Activated naive CD4-positive, alpha-beta T cell treated with anti-CD3 and anti-CD28 coated beads, Interleukin-2, amount 10 ng/mL, durations not matched to agents 7 days and 5 days (primary cell): ENCODE measurements at places on chromosomes 5 and 9.

- DNase-seq: no peak
These were observed 118.2 kb upstream of the TBC1D2 start for GRCh38 chr9:98373609-98374008.

DNA sequence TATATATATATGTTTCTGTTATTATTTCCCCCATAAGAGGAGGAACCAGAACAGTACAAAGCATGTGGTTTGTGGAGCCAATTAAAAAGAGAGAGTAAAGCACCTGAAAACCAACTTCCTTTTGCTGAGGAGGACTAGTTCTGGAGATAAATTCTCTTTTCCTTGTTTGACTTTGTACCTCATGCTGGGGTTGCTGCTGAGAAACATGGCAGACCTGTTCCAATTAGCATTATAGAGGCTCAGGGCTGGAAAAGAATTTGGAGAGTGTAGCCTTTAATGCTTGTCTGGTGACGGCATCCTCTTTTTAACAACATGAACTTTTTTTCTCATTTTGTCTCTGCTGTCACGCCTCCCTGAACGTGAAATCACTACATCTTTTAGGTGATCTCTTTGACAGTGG is 32.8 kb upstream of the NMUR2 start:
- no peak for DNase-seq

GRCh38 chr5:173808079-173808808 is 79.9 kb upstream of the CPEB4 start:
- DNase-seq: no peak

- DNase-seq: no peak
These were observed 55.0 kb downstream of the ECPAS start for GRCh38 chr9:111429175-111429574.

- no peak for DNase-seq
These were observed 97.9 kb downstream of the YIPF5 start for GRCh38 chr5:144072518-144072927.

- DNase-seq: no peak
These were observed 51.2 kb upstream of the HSPA9 start for GRCh38 chr5:138626333-138626944.

- DNase-seq: no peak
These were observed 53.0 kb upstream of the NXNL2 start for GRCh38 chr9:88481933-88482332.

GRCh38 chr9:27990524-27990923 is 417.2 kb upstream of the C9orf72 start:
- no peak for DNase-seq

DNA sequence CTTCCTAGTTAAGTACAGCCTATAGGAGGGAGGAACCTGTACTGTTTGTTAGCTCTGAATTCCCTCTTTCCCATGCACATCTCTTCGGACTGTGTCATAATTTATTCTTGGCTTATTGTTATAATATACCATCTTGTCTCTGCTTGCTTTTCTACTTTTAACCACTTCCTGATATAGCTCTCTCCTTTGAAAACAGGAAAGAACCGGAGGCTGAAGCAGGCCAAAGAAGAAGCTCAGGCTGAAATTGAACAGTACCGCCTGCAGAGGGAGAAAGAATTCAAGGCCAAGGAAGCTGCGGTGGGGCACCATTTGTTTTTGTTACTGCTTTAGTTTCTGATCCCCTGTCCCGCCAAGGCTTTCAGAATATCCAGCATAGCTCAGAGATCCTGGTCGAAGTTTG is 4.8 kb downstream of the ATP6V1G1 start:
- peak; percentile 81 for DNase-seq

DNA sequence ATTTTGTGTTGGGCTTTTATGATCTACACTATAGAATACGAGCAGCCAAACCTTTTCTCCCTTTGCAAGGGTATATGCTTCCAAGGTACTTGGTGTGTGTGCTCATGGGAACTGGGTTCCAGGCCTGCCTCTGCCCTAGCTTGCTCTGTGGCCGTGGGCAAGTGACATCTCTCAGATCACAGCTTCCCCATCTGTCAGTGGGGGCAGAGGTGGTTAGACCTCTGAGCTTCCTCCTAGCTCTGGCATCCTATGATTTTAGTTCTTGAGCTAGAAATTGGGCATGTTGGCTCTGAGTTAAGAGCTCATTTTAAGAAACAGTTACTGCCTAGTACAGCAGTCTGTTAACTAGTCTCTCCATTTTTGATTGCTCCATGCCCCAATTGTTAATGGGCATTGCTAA is 12.5 kb upstream of the CCNJL start:
- DNase-seq: no peak

DNA sequence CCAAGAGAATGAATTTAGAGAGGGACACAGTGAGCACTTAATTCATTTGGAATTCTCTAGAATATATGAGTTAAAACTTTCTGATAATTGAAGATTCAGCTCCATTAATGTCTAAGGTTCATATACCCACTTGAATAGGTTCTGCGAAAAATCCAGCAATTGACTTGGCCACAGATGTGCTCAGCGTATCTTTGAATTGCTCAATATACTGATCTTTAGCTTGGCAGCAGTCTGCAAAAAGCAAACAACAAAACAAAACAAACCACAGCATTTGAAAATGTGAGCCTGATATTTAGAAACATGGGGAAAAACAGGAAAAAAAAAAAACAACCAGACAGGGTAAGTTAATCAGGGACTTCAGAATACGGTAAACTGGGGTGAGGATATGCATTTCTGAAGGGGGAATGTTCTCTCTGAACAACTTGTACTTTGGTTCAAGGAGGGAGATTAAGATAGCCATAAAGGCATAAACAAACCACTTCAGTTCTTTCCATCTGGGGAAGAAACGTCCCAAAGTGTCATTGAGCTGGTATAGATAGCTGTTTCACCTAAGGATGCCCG is 21.4 kb downstream of the AGXT2 start:
- no peak for DNase-seq

GRCh38 chr5:135826221-135826525 is 8.3 kb upstream of the SLC25A48 start:
- no peak for DNase-seq

DNA sequence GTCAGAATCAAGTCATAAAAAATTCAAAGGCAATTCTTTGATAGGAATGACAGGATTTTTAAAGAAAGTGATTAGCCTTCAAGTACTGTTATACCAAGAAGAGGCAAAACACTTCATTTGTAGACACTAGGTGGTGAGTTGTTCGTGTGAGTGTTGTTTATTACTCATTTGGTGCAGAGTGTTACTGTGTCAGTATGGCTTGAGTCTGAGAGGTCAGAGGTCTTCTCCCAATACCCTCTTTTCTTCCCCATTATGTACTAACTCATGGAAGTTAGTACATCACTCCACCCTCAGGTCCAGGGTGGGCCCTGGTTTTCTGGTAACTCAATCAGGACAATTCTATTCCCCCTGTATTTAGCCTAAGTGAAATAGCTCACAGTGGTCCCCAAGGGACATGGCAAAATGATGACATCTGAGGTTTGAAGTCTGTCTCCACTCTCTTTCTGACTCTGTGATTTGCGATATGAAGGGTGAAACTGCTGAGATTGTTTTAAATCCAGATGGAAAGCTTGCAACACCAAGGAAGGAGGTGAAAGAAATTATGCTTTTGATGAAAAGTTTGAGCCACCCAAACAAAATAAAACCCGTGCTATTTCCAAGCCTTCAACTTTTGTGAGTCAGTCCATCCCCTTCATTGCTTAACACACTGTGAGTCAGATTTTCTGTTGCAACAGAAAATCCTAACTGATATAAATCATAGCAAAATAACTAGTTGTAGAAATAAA is 56.8 kb downstream of the NUDT12 start:
- DNase-seq: no peak

GRCh38 chr5:68421485-68422220 is 206.1 kb downstream of the PIK3R1 start:
- no peak for DNase-seq

- no peak for DNase-seq
These were observed 25.7 kb downstream of the TRIO start for GRCh38 chr5:14168793-14169262.

DNA sequence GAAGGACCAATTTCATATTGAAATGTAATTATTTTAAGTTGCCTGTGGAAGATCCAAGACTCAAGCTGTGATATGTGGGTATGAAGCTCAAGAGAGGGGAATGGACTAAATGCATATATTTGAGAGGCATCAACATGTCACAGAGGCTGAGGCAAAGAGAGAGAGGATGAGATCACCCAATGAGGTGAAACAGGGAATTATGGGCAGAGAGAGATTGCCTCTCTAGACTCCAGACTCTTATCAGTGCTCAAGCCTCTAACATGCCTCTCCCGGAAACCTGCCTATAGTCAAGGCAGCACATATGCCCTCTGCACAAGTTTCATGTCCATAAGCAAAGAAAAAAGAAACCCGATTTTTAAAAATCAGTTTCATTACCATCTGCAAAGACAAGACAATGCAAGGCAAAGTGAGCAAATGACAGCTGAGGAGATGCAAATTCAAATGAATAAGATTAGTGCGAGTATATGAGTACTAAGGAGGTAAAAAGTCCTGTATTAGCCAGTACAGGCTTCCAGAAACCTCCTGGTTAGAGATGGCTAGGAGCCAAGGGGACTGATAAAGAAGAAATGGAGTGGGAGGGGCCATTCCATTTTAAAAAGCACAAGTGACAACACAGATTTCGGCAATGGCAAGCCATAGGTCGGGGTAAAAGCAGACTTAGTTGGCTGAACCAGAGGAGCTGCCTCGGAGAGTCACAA is 9.4 kb downstream of the APTX start:
- no peak for DNase-seq

DNA sequence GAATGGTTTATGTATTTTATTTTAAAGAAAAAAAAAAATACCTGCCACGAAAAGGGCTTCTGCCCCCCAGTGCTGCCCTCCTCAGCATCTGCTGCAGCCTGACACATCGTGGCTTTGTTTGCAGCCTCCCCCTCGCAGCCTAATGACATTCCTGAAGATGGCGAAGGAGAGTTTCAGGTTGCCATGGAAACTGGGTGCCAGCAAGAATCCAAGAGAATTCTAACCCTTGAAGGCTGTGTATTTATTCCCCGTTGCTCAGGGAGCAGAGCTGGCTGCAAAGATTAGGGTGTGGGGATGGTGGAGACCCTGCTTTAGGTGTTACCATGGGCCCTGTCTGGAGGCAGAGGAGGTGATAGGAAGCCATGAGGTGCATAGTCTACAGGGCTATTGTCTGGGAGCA is 126.6 kb downstream of the NSG2 start:
- no peak for DNase-seq

DNA sequence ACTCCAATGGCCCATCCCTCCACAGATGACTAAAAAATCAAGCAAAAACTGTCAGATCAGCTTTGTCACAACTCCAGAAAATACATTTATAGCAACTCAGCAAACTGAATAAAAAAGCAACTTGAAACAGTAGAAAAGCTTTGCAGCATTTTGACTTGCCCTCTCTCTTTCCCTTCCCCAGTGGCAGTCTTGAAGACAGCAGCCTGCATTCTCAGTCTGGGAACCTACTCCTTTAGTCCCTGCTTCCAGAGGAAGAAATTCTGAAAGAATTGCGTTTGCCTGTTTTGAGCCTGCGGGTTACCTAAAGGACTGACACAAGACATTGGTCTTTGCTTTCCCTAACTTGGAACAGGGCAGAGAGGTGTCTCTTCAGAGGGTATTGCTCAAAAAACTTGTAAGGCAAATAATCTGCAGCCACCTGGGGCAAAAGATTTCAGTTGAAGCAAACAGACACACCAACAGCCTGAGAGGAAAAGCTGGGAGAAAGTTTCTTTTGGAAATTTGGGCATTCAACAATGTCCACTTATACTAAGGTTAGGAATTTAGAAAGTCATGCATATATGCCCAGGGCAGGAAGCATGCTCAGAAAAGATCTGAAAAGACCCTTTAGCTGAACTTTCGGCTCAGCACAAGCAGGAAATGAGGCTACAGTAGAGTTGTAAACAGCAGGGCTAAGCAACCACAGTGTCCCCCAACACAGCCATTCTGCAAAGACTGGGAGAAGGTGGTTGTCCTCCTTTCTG is 15.2 kb upstream of the SLC35D2 start:
- DNase-seq: peak; percentile 50

GRCh38 chr5:120805131-120805530 is 341.0 kb downstream of the PRR16 start:
- DNase-seq: no peak

GRCh38 chr5:14954616-14955343 is 83.2 kb upstream of the ANKH start:
- no peak for DNase-seq

DNA sequence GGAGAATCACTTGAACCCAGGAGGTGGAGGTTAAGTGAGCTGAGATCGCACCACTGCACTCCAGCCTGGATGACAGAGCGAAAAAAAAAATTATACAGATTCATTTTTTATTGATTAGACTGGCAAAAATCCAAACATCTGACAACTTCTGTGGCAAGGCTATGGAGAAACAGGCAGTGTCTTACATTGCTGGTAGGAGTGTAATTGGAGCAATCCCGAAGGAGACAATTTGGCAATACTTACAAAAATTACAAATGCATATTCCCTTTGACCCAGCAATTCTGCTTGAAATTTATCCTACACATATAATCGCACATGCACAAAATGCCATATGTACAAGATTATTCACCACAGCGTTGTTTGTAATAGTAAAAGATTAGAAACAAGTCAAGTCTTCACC is 86.8 kb downstream of the MAPKAP1 start:
- no peak for DNase-seq
